ENCODE measurements at places on chromosomes 4 and X. TPM values are rescaled to one million over a fixed set of nuclear protein-coding genes. Genes with fewer than 3 reads are reported as not detected.
A peak's percentile ranks its signal among the peaks of the same experiment; 100 is the strongest.

DNA sequence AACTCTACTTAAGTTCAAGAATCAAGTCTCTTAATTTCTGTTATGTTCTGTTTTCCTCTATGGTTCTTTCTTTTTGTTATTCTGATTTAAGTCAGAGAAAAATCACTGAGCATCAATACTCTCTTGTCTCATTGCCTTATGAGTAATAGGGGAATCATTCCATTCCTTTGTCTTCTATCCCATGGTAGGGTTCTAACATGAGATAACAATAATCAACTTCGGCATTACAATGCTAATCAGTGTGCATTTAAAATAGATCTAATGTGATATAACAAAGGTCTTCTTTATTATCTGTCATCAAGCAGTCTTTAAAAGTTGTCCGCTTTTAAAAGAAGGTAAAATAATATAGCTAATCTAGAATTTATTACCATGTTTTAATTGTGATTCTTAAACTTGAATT, 446.9 kb downstream of the IL15 start:
- DNase-seq, result no peak

DNA sequence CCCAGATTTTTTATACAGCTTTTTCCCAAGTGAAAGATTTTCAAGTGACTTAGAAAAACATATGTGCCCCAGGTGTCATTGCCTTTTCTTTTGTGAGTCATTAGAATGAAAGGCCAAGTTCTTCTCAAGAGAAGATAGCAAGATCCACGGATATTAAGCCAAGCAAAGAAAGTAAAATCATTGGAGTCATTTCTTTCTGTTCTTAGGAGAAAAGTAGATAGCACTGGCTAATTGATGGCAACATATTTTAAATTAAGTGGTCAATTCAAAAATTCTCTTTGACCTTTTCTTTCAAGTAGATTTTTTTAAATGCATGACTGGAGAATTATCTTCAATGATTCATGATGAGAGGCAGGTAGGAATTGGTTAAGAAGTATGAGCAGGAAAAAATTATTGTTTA, 94.4 kb downstream of the HHIP start:
- no peak for DNase-seq

Gene RAI2
- total RNA-seq, result 1.7 TPM

Gene RASL11B
- 0.35 TPM for total RNA-seq

GRCh38 chrX:46260499-46260898, 284.7 kb downstream of the ZNF674 start:
- DNase-seq, result no peak

DNA sequence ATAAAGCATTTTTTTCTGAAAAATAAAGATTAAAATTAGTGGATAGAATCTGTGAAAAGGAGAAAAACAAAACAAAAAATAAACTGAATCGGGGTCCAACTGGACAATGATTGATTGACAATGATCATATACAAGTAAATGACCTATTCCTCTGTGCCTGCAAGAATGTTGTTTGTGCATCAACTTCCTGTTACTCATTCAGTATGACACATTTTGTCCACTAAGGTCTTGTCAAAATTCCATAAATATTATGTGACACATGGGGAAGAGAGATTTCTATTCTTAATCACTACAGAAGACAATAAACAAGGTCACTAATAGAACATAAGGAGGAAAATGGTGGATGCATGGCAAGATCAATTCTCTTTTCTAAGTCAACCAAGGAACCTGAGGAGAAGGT, 54.9 kb downstream of the F8 start:
- no peak for DNase-seq

GRCh38 chr4:76306882-76307659, 538 bp downstream of the STBD1 start:
- peak; percentile 77 for DNase-seq

Gene SORCS2
- 0.54 TPM for total RNA-seq

Gene KIF4A
- total RNA-seq, result 33.7 TPM

DNA sequence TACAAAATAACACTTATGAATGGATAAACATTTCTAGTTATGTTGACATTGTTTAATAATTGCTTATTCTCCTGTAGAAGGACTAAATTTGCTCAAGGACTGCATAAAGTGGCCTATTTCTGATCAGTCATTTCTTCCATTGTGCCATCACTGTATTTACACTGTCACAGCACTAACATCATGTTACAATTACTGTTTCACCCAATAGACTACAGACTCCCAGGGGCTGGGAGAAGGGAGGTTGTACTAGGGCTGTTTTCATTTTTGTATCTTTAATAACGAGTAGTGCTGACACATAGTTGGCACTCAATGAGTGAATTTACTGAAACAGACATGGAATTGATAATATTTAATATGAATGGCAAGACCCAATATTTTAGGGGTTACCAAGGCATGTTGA, 139.5 kb downstream of the SLC10A7 start:
- no peak for DNase-seq

Gene TMSB15C
- 0.89 TPM for total RNA-seq

Gene ZNF674
- 4.0 TPM for total RNA-seq

DNA sequence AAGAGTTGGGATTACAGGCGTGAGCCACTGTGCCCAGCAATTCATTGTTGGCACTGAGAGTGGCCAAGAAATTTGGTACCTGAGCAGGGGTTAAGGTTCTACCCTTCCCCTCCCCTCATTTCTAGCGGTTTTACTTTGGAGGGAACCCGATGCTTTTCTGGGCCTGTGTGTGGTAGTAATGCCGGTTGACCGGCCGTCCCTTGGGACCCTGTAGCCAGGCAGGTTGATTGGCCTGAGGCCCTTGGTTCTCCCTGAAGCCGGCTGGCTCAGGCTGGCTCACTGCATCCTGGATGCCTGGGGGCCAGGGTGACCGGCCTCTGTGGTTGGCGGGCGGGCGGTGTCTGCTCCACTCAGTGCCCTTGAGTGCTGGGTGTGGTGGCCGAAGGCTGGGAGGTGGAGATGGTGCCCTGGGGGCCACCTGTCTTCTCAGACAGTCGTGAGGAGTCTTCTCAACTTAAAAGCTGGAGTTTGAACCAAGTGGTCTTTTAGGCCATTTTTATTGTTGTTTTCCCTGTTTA, 45.6 kb downstream of the RGS12 start:
- DNase-seq, result no peak

Gene ETNPPL
- not detected for total RNA-seq

- no peak for DNase-seq
Measured at GRCh38 chr4:28226962-28227361, 1366.3 kb downstream of the STIM2 start.

- no peak for DNase-seq
Measured at GRCh38 chr4:117421706-117422105, 336.3 kb upstream of the TRAM1L1 start.

- DNase-seq, result no peak
Measured at GRCh38 chrX:152658302-152658701, 20.6 kb downstream of the GABRQ start.

DNA sequence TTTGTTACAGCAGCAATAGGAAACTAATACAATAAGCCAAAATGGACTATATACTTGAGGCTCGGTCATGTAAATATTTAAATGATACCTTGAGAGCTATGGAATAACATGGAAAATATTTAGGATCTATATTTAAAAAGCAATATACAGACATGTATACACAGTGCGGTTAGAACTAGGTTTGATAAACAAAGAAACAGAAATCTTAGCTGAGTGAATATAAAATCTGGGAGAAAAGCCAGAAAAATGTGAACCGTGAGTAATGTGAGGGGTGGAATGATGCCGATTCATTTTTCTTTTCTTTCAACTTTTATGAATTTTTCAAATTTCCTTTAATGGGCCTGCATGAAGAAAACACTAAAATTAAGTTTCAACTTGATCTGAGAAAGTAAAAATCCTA, 104.1 kb downstream of the ATXN3L start:
- no peak for DNase-seq

Gene P2RY4
- total RNA-seq, result 0.35 TPM

- no peak for DNase-seq
Measured at GRCh38 chr4:165855191-165855590, 17.8 kb upstream of the TLL1 start.

Gene ATP1B4
- not detected for total RNA-seq

DNA sequence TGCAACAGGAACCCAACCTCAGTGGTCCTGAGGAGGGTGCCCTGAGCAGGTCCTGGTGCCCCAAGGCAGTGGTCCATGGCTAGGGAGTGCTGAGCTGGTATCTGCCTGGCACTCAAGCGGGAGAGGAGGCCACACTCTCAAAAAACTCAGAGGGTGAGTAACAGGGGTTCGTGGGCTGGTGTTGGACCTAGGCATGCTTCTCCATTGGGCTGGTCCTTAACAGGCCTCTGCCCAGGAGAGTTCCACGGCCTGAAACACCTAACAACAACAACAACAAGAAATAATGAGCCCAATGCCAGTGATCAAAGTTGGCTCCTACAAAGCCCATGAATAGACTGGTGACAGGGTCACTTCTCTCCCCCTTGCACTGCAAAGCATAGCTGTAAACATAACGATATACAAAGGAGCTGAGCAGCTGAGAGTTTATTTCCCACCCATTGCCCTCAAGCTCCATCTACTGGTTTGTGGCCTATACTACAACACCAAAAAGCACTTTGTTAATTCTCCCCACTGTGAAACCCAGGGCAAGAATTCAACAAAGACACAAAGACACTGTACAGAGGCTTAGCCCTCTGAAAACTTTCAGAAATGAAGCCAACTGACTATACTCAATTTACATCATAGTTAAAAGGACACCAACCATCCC, 736.1 kb upstream of the ADGRL3 start:
- DNase-seq, result no peak

DNA sequence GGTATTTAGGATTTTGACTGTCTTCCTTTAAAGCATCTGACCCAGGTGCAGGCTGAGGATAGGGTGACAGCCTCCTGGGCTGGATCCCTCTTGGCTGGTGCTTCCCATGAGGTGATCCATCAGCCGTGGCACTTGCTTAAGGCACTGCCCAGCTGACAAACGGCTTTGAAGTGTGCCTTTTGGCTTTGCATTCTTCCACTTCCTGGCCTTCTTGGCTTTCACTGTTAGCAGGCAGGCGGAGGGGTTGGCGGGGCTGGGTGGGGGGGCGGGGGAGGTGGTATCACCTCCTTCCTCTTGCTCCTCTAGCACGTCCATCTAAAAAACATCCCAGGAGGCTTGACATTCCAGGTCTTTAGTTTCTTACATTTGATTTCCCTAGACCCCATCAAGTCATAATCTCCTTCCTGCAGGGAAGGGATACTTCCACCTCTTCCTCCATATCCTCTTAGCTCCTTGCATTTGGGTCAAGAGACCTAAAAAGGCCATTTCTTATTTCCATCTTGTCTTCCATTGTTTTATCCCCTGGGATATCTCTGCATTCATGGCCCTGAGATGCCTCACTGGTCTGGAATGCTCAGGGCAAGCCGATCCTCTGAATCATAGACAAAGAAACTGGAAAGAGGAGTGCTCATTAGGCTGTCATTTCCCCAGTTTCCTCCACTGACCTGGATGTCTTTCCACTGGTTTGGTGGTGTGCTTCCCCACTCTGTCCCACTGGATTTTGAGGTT, 11.3 kb upstream of the APLN start:
- DNase-seq, result no peak
